Activated CD4-positive, CD25-positive, alpha-beta regulatory T cell treated with anti-CD3 and anti-CD28 coated beads, Interleukin-2, amount 50 U/mL, for 16 hours (primary cell): ENCODE measurements at places on chromosomes 12 and 14.

DNA sequence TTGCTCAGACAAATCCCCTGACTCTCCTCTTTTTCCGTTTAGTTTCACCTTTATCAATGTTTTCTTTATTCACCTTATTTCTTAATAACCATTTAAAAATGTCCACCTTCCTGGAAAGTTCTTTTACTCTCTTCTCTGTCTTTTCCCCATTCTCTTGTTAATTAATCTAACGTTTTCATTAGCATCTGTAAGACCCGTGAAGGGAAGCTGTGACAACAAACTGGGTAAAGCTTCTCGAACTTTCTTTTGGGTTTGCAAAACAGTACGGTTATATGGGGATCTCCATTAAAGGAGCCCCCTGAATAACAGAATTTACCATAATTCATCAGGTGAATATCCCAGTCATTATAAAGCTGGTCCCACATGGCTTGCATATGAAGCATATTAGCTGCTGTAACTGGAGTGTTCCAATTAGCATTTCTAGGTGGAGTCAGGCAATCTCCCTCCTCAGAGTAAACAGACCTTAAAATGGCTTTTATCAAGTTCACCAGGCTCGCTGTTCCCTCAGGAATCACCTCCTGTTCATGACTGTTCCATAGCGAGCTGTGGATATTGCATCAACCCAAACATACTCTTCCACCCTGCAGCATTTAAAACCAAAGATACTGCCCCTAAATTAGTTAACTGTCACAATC is 42.4 kb downstream of the TMEM30B start:
- no peak for DNase-seq

DNA sequence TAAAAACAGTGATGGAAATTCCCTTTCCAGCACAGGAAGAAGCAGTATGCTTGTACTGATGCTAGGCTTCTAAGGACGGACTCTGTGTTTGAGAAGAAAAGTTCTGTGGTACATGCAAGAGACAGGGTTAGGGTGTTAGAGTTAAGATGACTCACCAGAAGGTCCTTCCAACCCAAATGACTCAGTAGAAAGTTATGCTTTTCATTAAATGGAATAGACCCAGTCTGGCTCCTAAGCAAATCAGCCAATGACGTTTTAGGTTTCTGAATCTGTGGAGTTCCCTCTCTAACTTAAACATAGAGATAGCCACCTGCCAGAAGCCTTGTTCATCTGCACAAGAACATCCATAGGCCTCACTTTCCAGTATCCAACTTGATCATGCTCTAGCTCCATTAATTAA is 5.7 kb downstream of the PTHLH start:
- DNase-seq, result no peak

- DNase-seq, result no peak
These were observed 74.6 kb downstream of the GLRX5 start for GRCh38 chr14:95609398-95609990.

DNA sequence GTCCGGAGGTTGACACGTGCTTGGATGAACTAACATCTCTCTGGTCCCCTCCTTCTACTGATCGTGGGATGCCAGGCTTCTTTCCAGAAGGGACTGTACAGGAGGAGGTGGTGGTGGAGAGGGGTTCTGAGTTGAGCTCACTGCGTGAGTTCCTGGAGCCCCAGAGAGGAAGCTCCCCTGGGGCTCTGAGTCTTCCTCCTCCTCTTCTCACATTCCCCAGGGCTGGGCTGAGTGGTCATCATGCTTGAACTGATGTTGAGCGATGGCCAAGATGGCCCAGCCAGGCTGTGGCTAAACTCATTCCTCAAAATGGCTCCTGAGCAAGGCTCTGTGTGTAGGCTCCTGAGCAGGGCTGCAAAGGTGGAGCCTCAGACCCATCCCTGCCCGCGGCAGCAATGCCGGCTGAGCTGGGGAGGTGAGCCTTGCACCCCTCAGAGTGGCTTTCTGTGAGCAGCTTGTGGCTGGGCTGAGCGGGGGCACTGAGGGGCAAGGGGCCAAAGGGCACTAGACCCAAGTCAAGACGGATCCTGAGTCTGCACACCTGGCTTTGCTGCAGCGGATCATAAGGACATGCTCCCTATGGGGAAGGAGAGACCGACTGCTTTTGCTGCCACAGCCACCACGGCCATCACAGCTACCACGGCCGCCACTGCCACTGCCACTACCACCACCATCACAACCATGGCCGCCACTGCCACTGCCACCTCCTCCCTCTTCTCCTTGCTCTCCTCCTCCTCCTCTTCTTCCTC is 35.4 kb downstream of the MEG3 start:
- DNase-seq, result no peak

- DNase-seq, result no peak
These were observed 102.2 kb downstream of the TNFAIP2 start for GRCh38 chr14:103225476-103225875.

GRCh38 chr14:28375295-28375694 is 391.3 kb upstream of the FOXG1 start:
- no peak for DNase-seq

- DNase-seq, result no peak
These were observed 21.6 kb upstream of the MANSC4 start for GRCh38 chr12:27801630-27802029.

DNA sequence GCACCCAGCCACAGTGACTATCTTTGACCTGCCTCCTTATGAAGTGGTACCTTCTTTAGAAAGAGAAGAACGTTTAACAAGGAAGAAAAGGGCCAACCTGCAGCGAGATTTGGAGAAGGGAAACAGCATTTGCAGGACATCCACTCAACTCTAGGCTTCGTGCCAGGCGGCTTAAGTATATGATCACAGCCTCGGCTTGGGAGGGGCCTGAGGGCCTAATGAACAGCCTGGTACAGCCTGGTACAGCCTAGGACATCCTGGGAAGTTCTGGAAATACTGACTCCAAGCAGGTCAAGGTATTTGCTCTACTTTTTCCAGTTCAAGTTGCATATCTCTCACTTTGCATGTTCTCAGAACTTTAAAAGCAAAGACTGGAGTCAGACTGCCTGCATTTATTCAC is 16.1 kb downstream of the HCAR2 start:
- DNase-seq, result no peak

DNA sequence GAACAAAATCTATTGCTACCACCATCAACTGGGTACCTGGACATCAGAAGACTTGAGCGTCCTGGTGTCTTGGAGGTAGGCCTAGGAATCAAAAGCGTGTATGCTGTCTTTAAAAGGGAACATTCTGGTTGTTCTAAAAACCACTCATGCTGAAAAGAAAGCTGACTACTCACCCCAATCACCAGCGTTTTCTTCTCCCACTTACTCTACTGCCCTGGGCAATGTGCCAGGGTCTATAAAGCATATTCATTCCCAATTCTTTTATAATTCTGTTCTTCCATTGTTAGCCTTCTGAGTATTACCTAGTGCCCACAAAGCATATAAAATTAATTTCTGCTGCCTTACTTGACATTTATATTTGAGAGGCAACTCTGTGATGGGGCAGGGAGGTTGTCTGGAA is 133.4 kb downstream of the KCNA5 start:
- no peak for DNase-seq

DNA sequence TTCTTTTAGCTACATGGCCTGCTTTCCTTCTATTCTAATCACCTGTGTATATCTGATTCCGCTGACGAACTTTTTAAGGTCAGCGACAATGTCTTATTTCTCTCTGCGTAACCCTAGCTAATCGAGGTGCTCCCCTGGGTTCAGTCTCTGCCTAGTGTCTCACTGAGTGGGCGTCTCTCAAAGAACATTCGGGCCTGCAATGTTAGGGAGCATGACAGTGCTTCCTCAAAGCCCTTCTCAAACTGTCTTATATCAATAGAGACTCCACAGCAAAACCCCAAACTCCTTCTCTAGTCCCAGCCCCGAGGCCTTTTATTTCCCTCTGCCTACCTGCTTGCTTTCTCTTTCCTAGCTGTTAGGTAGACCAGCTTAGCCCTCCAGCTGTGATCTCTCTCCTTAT is 13.7 kb upstream of the RPS6KL1 start:
- DNase-seq, result no peak

DNA sequence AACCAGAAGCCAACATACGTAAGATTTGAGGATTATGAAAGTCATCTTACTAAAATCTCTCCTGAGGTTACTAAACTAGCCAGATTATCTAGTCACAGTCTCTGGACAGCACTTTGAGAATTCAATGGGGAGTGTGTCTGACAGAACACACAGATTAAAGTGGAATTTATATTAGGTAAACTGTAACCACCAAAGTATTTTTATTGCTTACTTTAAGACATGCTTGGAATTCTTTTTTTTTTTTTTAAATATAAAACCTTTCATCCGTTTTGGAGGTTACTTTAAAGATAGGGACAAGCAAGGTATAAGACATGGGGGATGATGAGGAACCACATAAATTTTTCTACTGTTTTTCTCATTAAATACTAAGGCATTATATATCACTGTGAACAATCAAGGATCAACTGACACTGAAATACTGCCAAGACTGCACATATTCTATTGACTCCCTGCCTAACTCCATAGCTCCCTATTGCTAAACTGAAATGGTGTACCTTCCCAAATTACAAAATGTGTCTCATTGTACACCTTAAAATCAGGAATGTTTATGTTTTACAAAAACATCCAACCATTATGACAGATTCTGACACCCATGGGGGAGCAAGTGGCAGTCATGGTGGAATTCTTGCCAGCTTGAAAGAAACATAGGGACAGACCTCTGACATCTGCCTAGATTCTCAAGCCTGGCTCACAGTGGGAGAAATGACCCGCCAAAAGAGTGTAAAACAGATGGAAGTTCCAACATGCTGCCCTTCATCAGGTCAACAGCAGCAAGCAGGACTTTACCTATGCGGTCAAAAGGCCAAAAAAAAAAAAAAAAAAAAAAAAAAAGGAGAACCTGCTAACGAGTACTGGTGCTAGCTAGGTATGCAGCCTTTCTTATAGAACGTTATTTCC is 239.3 kb downstream of the MED13L start:
- DNase-seq, result no peak

- no peak for DNase-seq
These were observed 353.8 kb downstream of the AACS start for GRCh38 chr12:125418902-125419564.

DNA sequence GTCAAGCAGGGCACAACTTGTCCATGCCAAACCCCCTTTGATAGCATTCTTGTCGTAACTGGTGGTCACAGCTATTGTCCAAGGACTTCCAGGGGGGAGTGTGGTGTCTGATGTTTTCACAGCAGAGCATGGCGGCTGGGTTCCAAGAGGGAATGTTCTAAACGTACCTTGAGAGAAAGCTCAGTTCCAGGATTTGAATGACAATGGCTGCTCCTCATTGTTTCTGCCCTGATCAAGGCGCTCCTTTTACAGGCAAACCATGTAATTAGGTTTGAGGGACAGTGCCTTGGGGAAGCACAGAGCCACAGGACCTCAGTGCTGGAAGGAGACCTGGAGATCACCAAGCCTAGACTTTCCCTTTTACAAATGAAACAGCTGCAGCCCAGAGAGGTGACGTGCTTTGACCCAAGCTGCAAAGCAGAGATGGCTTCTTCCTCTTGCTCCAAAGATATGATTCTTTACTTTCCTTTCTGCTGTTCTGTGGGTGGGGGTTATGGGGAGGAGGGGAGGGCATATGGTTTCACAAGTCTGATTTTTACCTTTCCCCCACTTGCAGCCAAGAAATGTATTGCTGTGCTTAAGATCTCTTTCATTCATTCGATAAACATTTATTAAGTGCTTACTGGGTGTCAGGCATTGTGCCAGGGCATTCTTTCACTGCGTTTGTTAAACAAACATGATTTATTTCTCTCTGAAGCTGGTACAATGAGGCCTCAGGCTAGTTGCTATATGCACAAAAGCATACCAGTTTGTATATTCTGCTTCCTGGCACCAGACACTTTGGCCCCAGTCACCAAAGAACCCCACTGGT is 172.8 kb downstream of the KTN1 start:
- DNase-seq, result no peak

GRCh38 chr12:89513544-89513943 is 11.1 kb downstream of the GALNT4 start:
- no peak for DNase-seq

DNA sequence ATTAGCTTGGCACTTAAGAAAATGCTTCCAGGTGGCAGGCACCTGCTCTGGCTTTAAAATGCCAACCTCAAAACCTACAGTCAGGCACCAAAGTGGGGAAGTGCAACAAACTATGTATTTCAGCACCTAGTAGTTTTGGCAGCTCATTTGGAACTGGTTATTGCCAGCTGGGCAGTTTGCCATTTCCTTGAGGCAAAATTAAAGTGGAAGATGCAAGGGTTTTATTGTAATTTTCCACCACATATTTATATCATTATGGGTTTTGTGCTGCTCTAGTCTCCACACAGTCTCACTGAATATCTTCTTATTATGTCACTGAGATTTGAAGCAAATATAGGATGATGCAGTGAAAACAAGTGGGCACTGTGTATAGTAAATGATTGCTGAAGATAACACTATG is 117.0 kb downstream of the PRKD1 start:
- DNase-seq, result no peak

DNA sequence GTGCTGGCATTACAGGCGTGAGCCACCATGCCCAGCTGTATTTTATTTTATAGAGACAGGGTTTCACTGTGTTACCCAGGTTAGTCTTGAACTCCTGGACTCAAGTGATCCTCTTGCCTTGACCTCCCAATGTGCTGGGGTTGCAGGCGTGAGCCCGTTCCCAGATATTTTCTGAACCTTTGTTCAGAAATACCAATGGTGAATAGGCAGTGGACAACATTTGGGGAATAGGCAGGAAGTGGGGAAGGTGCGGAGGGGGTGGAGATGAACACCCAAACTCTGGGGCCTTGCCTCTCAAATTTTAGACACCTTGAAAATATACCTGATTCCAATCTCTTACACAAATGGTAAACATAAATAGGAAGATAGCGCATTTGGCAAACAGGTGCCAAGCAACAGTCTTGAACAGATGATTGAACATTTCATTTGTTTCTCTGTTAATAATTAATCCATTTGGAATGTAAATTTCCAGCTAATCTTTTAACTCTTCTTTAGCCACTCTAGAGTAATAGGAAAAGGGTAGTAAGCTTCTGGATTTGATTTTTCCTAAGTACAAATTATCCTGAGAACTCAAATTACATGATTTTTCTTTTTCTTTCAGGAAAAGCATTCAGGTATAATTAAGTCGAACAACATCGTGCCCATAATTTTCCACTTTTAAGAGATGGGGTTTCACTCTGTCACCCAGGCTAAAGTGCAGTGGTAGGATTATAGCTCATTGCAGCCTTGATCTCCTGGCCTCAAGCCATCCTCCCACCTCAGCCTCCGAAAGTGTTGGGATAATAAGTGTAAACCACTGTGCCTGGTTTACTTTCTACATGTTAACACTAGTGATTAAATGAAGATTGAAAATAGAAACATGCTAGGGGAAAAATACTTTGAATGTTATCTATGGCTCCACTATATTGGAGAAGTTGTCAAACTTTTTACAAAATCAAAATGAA is 22.9 kb upstream of the RNF34 start:
- DNase-seq, result no peak

GRCh38 chr14:86797075-86797351 is 1196.0 kb downstream of the GALC start:
- no peak for DNase-seq

GRCh38 chr12:87231818-87232217 is 797.4 kb downstream of the C12orf50 start:
- DNase-seq, result no peak

- no peak for DNase-seq
These were observed 173.5 kb downstream of the CHST11 start for GRCh38 chr12:104630230-104630670.

- no peak for DNase-seq
These were observed 111.9 kb downstream of the BEGAIN start for GRCh38 chr14:100475268-100475667.

- DNase-seq, result no peak
These were observed 245.7 kb downstream of the FUT8 start for GRCh38 chr14:65658202-65658601.

GRCh38 chr14:36222337-36222736 is 45.8 kb upstream of the PTCSC3 start:
- no peak for DNase-seq
